ENCODE measurements at places on chromosomes 7 and 10.
A peak's percentile ranks its signal among the peaks of the same experiment; 100 is the strongest.

GRCh38 chr10:37236093-37236492 lies 110.7 kb downstream of the ANKRD30A start:
- no peak for DNase-seq

- no peak for DNase-seq
Observed at GRCh38 chr7:101968720-101969466, 151.5 kb downstream of the CUX1 start.

GRCh38 chr10:513393-513792 lies 176.1 kb downstream of the DIP2C start:
- DNase-seq, result no peak

DNA sequence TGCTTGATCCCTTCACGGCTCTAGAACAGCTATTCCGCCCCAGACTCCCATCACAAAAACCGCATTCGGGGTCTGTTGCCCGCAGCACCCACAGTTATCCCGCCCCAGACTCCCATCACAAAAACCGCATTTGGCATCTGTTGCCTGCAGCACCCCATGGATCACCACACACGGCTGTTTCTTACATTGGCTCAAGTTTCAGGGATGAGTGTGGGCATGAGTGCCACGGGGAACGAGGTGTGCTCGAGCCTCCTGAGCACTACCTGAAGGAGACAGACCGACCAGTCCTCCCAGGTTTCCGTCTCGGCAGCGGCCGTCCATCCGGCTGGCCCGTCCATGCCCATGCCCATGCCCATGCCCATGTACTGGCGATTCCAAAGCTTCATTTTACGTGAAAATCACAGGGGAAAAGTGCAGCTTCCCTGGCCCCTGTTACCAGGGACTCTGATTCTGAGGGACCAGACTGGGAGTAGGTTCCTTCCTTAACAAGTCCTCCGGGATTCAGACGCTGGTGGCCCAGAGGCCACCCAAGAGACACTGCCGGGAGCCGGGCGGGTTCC lies 66.4 kb upstream of the INSIG1 start:
- DNase-seq, result no peak

DNA sequence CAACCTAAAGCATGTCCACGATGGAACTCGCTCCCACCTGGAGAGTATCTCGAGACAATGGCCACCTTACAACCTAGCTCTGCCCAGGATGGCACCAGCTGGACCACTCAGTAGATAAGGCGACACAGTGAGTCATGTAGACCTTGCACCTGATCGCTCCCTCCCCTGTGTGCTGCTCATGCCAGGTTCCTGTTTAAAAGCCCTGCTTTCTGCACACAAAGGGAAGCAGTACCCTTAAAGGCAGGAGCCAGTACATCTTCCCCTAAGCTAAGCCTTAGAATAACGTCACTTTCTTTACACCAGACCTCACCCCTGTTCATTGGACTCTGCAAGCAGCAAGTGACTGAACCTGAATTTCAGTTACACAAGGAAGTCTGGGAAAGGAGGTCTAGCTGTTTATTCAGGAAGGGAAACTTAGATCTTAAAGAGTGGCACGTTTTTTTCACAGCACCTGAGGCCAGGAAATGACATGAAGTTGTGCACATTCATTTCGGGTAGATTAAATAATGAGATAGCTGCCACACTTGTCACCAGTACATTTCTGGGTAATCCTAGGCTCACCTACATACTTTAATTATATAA lies 117.9 kb downstream of the MTPAP start:
- DNase-seq, result no peak

DNA sequence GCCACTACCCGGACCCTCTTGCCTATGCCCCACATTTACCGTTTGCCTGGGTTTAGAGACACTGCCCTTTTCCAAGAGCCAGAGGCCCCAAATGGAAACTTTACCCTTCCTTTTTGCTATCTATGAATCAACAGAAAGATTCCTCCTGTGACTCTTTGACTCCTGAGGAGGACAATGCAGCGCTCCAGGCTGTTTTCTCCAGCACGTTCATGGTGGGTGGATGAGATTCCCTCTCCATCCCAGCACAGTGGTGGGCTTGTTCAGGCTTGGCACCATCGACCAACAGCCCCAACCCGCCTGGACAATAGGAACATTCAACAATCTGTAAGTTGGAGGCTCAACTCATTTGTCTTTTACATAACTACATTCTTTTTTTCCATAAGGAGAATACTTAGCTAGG lies 55.9 kb downstream of the DLD start:
- no peak for DNase-seq

DNA sequence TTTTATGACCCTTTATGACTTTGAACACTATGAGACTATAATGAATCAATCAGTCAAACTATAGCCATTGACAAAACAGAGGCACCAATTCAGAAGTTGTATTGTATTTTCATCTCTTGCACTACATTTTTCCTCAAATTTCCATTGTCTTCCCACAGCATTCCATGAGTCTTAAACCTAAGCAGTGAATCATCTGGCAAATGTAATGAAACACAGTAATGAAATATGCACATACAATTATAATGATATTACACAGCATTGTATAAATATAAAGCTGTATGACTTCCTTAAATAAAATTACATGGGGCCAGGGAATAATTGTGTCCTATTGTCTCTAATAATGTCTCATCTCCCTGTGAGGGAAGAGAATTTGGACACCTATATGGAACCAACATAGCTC lies 45.0 kb downstream of the VWDE start:
- no peak for DNase-seq

DNA sequence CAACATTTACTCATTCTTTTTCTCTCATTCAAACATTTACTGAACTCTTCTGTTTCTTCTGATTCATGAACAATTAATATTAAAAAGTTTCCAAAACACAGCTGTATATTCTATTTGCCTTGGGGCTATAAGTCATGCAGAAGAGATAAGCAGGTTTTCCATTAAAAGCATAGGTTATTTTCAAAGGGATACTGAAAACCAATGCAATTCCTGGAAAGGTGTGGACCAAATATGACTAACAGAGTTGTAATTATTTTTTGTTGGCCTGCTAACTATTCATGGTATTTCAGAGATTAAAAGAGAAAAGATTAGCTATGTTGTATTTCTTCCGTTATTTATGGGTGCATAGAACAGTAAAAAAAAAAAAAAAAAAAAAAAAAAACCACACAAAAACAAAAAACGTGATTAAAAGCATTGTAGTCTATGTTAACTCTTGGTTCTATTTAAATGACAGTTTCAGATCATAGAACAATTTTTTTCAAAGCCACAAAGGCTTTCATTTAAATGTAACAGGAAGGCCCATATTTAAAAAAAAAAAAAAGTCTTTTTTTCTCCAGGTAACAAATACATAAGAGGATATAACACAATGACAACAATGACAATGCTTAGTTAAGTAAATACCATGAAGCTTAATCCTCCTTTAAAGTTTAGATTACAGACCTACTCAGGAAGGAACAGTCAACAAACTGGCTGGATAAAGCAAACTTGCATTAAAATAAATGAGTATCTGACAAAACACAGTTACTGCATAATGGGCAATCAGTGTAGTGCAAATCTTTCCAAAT lies 1042.9 kb downstream of the GATA3 start:
- no peak for DNase-seq

GRCh38 chr7:129923709-129924108 lies 29.1 kb downstream of the UBE2H start:
- DNase-seq, result peak; percentile 85

GRCh38 chr7:40327873-40328272 lies 193.1 kb downstream of the SUGCT start:
- DNase-seq, result no peak

GRCh38 chr7:88140947-88141346 lies 78.9 kb downstream of the SRI start:
- DNase-seq, result no peak

DNA sequence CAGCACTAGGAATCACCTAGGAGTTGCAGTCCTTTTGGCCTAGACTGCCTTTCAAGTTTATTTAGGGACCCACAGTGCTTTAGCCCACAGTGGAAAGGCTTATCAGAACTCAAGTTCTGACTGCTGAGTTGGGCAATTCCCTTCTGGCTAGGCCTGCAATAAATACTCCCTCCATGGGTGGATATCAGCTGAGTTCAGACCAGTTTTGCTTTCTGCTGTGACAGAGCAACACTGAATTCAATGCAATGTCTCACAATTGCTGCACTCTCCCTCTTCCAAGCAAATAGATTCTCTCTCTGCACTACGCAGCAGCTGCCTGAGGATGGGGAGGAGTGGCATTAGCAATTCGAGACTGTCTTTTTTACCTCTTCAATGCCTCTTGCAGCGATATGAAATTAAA lies 1153.3 kb downstream of the SORCS1 start:
- DNase-seq, result no peak

DNA sequence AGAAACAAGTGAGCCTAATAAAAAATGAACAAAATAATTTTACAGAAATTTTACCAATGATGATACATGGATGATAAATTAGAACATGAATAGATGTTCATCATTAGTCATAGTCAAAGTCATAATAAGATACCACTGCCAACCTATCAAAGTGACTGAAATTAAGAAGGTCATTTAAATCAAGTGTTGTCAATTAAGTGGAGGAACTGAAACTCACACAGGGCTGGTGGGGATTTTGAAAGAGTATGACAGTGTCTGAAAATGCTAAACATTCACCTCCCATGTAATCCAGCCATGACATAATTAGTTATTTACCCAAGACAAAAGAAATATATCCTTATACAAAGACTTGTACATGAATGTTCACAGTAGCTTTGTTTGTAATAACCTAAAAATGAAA lies 57.1 kb upstream of the DYNC1I1 start:
- DNase-seq, result no peak

DNA sequence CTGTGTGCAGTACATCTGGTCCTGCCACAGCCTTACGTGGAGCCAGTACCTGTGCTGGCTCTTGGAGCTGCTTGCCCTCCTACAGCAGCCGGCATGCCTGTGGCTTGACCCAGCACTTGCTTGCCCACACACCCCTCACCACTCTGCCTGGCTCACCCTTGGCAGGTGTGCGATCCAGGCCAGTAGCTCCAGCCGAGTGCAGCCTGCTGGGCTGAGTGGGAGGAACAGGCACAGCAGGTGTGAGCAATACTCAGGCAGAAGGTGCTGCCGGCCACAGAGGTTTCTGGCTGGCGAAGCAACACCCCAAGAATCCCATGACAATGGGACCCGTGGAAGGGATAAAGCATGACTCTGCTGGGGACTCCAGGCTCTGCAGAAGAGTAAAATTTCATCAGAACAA lies 173.5 kb upstream of the ADCY1 start:
- DNase-seq, result no peak

DNA sequence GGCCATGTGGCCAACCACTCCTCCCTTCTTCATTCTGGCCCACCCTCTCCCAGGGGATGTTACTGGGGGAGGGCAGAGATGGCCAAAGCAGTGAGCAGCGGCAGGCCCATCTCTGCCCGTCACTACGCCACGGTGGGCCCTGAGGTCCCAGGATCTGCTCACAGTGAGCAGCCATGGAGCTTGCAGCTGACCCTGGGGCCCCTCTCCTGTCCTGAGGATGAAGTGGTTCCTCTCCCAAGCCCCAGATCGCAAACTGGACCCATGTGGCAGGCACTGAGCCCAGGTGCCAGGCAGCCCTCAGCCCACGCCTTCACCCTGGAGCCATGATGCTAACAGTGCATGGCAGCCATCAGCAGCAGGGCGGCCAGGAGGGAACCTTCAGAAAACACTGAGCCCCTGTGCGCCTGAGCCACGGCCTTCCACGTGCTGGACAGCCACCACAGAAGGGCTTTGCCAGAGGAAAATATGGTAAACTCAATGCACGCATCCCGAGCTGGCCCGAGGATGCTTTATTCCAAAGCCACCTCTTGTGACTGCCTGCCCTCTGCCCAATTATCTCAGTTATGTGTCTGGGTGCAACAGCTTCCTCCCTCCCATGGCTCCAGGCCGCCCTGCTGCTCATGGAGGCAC lies 485.7 kb downstream of the PTPRN2 start:
- no peak for DNase-seq

DNA sequence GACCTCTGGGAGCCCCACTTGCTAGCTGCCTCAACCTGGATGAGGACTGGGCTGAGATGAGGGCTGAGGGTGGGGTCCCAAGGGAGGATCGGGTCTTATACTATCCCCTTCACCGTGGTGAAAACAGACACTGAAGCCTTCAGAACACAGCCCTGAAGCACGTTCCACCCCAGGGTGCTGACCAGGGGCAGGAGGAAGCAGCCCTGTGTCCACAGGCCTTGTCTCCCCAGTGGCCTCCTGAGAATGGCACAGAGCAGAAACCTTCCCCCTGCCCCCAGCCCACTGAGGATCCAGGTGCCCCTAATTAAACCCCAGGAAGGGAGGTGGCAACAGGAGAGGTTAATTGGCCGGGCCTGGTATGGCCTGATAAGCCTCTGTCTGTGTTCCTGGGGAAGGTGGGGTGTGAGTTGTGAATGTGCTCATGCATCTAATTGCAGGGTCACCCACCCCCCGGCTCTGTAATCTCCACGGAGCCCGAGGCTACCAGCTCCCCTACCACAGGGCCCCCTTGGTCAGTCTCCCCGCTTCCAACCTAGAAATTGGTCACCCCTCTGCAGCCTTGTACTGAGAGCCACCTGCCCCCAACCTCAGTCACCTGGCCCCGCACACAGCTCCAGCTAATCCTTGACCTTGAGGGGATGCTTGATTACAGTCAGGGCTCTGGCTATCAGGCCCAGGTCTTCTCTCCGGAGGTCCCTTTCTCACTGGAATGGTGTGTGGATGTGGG lies 159.0 kb upstream of the UNC5B start:
- DNase-seq, result no peak

DNA sequence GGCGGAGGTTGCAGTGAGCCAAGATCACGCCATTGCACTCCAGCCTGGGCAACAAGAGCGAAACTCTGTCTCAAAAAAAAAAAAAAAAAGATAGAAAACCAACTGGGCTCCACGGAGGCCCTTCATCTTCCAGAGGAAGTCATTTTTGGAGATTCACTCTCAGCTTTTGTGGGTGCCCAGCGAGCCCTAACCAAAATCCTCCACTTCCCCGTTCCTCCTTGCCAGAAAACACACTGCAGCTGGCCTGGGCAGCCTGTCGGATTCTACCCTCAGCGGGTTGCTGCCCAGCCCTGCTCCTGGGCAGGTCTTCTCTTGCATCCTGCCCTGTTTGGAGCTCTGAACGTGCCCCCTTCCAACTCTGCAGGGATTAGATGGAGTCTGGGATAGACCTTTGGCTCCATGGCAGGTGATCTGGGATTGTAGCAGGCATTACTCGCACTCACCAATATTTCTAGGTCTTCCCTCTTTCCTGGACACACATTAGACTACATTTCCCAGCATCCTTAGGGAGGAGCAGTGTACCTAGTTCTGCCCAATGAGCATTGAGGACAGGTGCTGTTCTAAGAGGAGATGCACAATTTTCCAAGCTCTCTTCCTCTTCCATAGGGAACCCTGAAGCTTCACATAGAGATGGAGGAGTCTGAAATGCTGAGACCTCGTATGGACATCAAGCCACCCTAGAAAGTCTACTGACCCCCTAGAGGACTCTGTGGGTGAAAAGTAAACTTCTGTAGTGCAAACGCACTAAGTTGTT lies 4.6 kb downstream of the GRID2IP start:
- DNase-seq, result no peak
